Adrenal gland (tissue), 19 donors: ENCODE measurements at places on chromosomes 11 and 22. TPM values are rescaled to one million over a fixed set of nuclear protein-coding genes. Genes with fewer than 3 reads are reported as not detected.

DNA sequence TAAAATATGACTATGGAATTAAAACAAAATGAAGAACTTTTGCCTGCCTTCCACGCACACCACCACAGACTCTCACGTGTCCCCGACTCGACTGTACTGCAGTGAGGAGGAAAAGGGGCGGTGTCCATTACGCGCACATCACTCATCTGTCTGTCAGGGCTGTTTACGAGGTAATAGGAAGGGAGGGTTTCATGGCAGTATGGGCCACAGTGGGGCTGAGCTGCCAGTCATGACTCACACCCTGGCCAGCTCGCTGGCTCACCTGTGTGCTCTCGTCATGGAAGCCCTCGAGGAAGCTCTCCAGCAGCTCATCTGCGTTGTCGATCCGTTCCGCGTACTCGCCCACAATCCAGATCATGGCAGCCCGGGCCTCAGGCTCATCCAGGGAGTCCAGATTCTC, 33.5 kb upstream of the RASL10A start:
- no peaks in the 10 kb centered on the region for H3K36me3 ChIP-seq
- no peak for DNase-seq
- no peak overlapping the region for H3K27ac ChIP-seq
- H3K27me3 ChIP-seq = no peaks in the 10 kb centered on the region

DNA sequence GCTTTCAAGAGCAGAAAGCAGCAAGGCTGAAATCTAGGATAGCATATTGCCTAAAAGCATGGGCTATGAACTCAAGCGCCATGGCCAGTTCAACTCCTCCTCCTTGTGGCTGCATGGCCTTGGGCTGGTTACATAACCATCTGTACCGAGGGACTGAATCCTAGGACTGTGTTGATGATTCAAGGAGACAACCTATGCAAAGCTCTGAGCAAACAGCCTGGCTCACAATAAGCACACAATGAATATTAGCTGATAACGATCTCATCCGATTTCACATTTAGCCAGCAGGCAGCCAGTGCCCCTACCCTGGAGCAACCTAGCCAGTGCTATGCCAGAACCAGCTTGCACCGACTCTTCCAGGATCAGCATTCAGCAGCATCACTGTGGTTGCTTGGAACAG, 698.4 kb downstream of the TBC1D22A start:
- no peaks in the 10 kb centered on the region for H3K27me3 ChIP-seq
- H3K4me1 ChIP-seq = no peaks in the 10 kb centered on the region

GRCh38 chr11:6927030-6927617, 898 bp downstream of the ZNF215 start:
- H3K4me1 ChIP-seq = no peaks in the 10 kb centered on the region
- no peak for DNase-seq
- no peaks in the 10 kb centered on the region for H3K27me3 ChIP-seq
- no peaks in the 10 kb centered on the region for H3K36me3 ChIP-seq
- H3K27ac ChIP-seq = peak overlapping the region; percentile 73
- no peak overlapping the region for H3K4me3 ChIP-seq

DNA sequence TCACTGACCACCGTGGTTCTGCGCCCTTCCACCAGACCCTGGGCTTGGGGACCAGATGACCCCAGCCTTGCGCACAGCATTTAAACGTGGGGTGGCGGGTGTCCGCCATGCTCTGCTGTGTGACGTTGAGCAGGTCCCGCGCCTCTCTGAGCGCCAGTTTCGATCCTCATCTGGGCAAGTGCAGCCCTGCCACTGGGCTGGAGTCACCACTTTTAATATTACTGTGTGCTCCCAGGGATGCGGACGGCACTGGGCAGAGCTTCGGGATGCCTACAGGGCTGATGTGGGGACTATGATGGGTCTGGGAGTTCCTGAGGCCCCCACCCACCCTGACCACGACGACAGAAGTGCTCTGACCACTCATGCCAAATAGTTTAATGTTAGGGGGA, 1.2 kb upstream of the NUDT8 start:
- H3K36me3 ChIP-seq = no peaks in the 10 kb centered on the region
- peak overlapping the region; percentile 41 for H3K27ac ChIP-seq
- no peaks in the 10 kb centered on the region for H3K27me3 ChIP-seq
- H3K4me3 ChIP-seq = peak overlapping the region; percentile 74
- H3K4me1 ChIP-seq = no peaks in the 10 kb centered on the region

DNA sequence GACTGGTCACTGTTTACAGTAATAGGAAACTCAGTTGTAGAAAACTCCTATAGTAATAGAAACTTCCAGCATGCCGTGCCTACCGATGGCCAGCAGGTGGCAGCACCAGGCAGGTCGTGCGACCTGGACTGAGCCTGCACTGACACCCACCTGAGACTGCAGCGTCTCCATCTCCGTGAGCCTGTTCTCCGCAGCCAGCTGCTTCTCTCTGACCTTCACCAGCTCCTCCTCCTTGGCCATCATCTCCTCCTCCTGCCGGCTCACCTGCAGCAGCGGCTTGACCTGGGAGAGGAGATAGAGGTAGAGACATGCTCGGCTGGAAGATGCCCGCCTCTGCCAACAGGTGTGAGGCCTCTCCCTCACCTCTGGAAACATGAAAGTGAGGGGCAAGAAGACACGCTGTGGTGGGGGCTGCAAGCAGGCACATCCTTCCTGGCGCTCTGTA, 48.5 kb downstream of the APOL1 start:
- peak; percentile 66 for DNase-seq
- H3K27me3 ChIP-seq = no peaks in the 10 kb centered on the region
- H3K4me1 ChIP-seq = no peaks in the 10 kb centered on the region
- H3K4me3 ChIP-seq = no peak overlapping the region
- no peak overlapping the region for H3K27ac ChIP-seq

- no peak overlapping the region for H3K4me3 ChIP-seq
- H3K36me3 ChIP-seq = no peaks in the 10 kb centered on the region
- H3K27me3 ChIP-seq = no peaks in the 10 kb centered on the region
- H3K4me1 ChIP-seq = no peaks in the 10 kb centered on the region
These were observed 927.4 kb downstream of the BRD1 start for GRCh38 chr22:48900327-48900597.

DNA sequence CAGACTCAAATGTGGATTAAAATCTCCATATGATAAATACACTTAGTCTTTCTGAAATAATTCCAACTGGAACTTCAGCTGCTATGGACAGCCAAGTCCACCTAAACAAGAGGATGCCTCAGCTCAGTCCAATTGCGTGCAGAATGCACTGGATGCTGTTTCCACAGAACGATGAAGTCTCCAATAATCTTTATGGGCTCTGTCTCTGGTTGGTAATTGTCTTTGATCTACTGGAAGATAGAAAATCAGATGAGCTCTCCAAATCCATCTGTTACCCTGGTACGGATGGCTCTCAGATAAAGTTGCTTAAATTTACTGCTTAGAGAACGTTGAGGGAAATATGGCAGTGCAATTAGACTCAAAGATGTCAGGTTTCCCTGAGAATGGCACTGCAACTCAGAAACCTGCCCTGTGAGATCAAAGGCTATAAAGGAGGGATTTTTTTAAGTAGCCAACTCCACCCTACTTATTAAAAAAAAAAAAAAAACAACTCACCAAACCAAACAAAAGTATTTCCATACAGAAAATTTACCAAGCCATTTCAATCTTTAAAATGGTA, 859 bp upstream of the BIRC3 start:
- DNase-seq = no peak
- H3K27me3 ChIP-seq = no peaks in the 10 kb centered on the region
- no peak overlapping the region for H3K4me3 ChIP-seq
- H3K27ac ChIP-seq = peak overlapping the region; percentile 69
- no peaks in the 10 kb centered on the region for H3K36me3 ChIP-seq

Gene KRTAP5-8
- not detected for total RNA-seq

Gene CEND1
- total RNA-seq = 0.42 TPM

Gene IL18BP
- 9.0 TPM for total RNA-seq

Gene PLXNB2
- 12.4 TPM for total RNA-seq

Gene AIFM3
- total RNA-seq = 1.6 TPM
